Activated CD4-positive, alpha-beta T cell treated with anti-CD3 and anti-CD28 coated beads for 1 hour (primary cell): ENCODE measurements at places on chromosomes 4 and X.

DNA sequence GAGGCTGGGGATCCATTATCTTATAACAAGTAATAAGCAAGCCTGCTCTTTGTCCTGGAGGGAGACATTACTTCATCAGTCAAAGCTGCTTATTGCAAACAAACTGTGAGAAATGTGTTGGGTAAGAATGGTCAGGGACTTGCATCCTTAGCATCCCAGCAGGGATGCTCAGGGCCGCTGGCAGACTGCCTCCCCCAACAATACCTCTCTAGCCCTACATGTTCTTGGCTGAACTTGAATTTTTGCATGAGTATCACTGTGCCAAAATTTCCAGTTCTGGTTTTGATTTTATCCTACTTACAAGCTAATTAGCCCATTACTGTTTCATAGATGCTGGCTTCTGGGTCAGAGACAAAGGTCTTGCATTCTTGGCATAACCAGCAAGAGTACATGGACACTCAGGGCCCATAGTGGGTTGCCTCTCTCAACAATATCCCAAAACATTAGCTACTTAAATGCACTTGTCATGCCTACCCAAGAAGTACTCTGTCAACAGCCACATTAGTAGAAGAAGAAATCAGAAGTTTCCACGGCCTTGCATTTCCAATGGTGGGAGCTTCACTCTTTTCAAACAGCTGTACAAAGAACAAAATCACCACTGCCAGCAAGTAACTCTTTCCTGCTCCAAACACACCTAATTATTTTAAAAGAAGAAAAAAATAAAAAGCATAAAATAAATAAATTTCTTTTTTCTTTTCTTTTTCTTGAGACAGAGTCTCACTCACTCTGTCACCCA is 41.9 kb upstream of the NEUROG2 start:
- DNase-seq, result no peak

DNA sequence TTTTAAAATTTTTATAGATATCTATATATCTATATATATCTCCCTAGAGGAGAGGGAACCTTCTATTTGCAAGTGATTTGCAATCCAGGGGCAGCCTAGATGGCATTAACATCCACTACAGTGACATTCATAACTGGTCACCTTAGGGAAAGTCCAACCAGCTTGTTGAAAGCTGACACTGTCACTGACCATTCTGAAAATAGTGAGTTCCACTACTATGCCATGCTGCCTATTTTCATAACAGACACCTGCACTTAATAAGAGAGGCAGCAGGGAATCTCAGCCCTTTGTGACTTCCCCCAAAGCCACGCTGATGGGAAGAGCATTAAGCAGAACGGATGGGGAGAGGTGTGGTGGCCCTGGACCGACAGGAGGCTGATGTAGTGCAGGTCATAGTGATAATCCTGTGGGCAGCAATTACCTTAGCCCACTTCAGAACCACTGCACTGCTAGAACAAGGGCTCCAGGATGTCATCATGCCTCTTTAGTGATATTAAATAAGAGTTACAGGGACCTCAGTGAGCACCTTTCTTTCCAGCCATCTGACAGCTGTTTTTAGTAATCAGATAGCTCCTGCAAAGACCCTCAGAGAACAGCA is 51.3 kb downstream of the GPRIN3 start:
- DNase-seq, result no peak

GRCh38 chr4:150828159-150828558 is 186.9 kb downstream of the LRBA start:
- DNase-seq, result no peak

DNA sequence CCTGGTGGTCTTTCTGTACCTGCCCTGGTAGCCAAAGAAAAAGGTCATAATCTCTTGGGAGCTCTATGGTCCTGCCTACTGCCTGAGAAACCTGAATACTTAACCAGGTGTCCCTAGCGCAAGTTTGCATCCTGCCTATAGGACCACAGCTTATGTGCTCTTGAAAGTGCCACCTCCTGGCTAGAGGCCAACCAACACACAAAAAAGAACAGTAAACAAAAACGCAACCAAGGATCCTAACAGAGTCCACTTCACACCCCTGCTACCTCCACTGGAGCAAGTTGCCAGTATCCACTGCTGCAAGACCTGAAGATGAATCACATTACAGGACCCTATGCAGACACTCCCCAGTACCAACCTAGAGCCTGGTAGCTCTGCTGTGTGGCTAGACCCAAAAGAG is 103.2 kb upstream of the PABPC5 start:
- DNase-seq, result no peak

DNA sequence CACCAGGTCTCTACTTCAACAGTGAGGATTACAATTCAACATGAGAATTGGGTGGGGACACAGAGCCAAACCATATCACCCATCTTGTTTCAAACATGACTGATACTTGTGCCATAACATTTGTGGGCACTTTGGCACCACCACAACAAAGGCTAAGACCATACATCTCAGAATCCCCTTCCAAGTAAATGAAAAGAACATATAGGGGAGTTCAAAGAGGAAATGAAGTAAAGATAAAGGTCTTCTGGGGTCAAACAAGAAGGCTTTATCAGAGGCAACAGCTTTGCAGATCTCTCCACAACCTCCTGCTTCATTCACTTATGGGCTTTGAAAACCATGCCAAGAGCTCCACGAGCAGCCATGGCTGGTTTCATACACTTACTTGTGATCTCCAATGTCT is 122.7 kb downstream of the ANKRD50 start:
- no peak for DNase-seq

GRCh38 chr4:99323756-99324155 is 2.6 kb upstream of the ADH1B start:
- DNase-seq, result no peak

GRCh38 chrX:153647461-153648357 is 706 bp downstream of the DUSP9 start:
- DNase-seq, result no peak

- DNase-seq, result no peak
Measured at GRCh38 chrX:139121616-139122286, 408.8 kb upstream of the F9 start.

- DNase-seq, result no peak
Measured at GRCh38 chr4:56372774-56373173, 14.5 kb downstream of the AASDH start.
